ENCODE measurements at places on chromosomes 4 and X.

- no peak for DNase-seq
Measured at GRCh38 chr4:140904904-140905303, 148.7 kb upstream of the TBC1D9 start.

DNA sequence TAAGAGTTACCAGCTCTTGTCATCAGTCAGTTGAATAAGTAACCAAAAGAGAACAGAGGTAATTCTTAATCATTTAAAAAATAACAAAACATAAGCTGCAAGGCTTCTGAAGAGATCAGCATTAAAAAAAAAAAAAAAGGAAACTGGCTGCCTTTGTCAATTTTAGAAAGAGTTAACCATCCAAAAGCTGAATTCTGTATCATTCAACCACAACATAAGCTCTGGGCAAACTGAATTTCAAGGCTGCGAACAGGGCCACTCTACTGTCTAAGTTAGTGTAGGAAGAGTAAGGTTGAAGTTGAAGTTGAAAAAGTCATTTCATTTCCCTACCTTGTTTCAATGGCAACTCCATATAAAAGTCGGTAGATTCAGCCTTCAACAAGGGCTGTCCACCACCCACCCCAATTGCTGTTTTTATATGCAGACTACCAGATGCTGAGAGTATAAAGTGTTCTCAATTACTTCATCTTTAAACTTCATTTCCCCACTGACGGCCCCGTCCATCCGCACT lies 1.1 kb upstream of the LIN54 start:
- DNase-seq = no peak

GRCh38 chr4:176226736-176227135 lies 31.4 kb upstream of the SPATA4 start:
- no peak for DNase-seq

GRCh38 chr4:106579236-106579635 lies 210.7 kb upstream of the GIMD1 start:
- DNase-seq = no peak

- DNase-seq = no peak
Measured at GRCh38 chr4:4994312-4995097, 24.8 kb downstream of the CYTL1 start.

GRCh38 chr4:78601013-78601412 lies 49.4 kb downstream of the ANXA3 start:
- no peak for DNase-seq

DNA sequence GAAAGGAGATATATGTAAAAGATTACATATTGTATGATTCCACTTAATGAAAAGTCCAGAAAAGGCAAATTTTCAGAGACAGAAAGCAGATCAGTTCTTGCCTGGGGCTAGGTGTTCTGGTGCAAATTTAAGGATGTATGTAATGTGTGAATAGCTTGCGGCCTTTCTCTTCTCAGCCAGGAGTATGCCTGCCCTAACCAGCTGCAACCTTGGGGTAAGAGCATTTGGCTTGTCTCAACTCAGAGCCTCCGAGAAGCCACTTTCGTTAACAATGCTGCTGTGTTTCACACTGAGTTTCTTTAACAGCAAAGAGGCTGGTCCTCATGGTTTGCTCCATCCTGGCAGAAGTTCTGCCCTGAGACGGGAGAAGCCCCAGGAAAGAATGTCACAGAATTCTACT lies 102.7 kb downstream of the SPCS3 start:
- DNase-seq = no peak

DNA sequence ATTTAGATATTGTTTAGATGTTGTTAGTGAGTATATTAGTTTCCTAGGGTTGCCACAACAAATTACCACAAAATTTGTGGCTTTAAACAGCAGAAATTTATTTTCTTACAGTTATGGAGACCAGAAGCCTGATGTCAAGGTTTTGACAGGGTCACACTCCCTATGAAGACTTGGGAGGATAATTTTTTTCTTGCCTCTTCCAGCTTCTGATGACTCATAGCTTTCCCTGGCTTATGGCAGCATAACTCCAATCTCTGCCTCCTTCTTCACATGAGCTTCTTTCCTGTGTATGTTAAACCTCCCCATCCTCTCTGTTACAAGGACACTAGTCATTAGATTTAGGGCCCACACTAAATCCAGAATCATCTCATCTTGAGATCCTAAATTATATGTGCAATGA lies 20.9 kb upstream of the RAB40A start:
- no peak for DNase-seq

DNA sequence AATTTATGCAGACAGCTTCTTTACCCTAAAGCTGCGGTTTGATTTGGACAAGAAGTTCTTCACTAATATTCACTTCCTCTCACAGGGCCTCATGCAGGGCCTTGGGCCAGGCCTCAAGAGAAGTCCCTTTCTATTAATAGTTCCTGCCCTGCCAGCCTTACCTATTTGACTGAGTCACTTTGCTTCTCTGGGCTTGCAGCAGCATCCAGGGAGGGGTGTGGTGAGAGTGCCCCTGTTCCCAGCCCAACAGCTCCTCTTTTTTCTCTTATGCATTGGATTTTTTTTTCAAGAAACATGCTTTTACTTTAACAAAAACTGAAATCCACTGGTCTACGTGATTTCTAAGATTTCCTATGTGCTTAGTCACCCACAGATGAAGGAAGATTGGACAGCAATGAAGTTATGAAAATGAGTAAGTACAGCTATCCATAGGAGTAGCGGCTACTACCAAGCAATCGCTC lies 26.7 kb downstream of the FAM156B start:
- no peak for DNase-seq

DNA sequence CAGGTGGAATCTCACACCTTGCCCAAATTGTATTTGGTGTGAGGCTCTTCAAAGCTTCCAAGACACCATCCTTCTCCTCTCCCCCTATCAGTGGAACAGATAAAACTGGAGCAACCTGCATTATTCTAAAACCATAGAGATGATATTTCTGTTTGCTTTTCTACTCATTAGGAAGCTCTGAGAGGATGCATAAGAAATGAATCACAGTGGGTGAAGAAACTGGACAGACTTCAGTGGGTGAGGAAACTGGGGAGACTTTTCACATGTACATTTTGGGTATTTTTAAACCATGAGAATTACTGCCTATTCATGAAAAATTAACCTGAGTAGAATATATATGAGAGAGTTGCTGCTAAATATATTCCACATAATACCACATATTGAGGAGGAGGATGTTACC lies 16.4 kb downstream of the HAND2 start:
- DNase-seq = no peak

All from activated T-helper 2 cell treated with anti-CD3 and anti-CD28 coated beads, Interferon-gamma antibody, Interleukin-2, Interleukin-4, amounts not matched to agents 10 μg/mL and 5 μg/mL and 100 μg/mL, durations not matched to agents 14 hours and 24 hours and 36 hours (primary cell).